ENCODE measurements at places on chromosomes 7 and 10.

GRCh38 chr10:33596422-33596821 is 262.0 kb upstream of the NRP1 start:
- DNase-seq = no peak

DNA sequence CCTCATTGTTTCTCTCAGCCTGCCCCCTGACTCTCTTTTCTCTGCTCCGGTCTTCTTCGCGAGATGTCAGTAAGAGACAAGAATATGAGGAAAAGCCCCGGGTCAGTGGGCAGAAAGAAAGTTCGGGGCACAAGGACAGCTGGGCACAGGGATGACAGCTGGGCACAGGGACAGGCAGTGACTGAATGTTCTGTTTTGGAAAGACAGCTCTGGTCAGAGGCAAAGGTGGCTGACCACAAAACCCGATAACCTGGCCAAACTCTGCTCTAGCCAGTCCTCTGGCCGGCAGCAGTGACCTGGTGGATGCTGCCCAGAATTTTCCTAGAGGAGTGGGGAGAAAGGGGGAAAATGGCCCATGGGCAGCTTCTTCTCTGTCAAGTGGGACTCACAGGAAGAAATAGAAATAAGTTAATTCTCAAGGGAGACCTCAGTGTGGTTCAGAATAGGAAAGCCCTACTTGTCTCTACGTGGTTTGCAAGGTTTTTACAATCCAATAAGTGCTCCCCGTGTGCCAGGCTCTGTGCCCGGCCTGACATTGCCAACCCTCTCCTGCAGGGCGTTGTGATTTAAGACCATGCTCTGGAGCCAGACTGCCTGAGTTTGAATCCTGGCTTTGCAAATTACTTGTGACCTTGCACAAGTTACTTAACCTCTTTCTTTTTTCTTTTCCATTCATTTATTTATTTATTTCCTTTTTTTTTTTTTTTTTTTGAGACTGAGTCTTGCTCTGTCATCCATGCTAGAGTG is 110.6 kb upstream of the ZNF716 start:
- DNase-seq = no peak

- DNase-seq = no peak
Observed at GRCh38 chr7:87648316-87648715, 20.1 kb downstream of the RUNDC3B start.

DNA sequence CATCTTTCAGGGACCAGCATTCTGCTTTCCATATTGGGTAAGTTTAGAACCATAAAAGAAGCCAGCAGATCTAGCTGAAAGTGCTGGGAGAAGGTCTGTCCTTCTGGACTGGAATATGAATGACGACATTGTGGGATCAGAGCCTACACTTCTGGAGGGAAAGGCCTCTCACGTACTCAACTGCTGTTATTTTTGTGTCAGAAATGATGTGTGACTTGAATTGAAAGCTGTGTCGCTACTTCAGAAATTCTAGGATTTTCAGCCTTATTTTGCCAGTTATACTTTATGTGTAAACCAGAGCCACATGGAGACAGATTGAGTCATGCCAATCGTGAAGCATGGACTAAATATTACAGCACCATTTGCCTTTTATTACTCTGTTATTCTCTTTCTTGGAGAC is 231.0 kb downstream of the KIAA1217 start:
- DNase-seq = no peak
